ENCODE measurements at places on chromosomes 7 and 10.

DNA sequence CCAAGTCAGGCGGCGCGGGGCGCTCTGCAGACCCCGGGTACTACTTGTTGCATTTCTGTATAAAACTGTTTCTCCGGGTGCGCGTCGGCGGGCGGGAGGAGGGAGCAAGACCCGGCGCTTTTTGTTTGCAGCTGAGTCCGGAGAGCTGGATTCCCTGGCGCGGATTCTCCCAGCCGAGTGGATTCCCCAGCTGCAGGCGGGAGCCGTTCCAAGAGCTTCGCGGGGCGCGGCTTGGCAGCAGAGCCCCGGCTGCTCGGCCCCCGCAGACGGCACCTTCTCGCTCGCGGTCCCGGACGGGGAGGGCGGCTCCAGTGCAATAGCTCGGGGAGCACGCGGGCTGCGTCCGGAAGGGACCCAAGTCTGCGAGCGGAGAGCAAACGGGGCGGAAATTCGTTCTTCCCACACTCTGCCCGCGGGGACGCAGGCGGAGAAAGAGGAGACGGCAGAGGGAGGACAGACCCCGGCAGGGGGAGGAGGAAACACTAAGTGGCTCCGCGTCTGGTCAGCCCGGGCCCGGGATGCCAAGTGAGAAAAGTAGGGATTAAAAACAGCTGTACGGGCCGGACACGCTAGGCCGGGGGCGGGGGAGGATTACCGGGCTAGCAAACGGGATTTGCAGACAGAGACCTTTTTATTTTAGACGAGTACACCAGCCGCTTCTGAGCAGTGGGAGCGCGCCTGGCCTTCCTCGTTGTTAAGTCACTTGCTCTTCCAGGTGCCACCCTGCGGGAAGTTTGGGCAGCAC, at the start of gene TRIL:
TRIL (minus strand) TSS at position 96 of the 745 bp plus-strand sequence. CDS start 284 bp downstream, outside the sequence.
- no peak for DNase-seq

- no peak for DNase-seq
Measured at GRCh38 chr7:148121847-148122246, 468.7 kb upstream of the C7orf33 start.

GRCh38 chr7:141844256-141844655, 3.0 kb upstream of the PRSS37 start:
- no peak for DNase-seq

DNA sequence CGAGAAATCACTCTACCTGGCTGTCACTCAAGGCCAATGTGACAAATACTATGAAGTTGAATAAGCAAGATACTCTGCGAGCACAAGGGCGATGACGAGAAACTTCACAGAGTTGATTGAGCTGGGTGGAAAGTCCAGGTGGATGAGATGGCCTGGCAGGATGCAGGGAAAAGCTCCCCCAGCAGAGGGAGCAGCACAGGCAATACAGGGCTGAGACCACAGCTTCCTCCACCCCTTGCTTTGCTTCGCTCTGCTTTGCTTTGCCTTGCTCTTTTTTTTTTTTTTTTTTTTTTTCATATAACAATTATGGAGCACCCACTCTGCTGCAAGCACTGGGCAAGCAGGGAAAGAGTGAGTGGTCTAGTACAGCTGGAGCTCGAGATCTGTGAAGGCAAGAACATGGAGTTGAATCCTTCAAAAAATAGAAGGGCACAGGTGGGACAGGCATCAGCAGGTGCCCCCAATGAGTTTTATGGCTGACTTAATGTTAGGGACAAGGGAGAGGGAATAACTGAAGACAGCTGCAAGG, 88.3 kb downstream of the CABCOCO1 start:
- DNase-seq = peak; percentile 26

DNA sequence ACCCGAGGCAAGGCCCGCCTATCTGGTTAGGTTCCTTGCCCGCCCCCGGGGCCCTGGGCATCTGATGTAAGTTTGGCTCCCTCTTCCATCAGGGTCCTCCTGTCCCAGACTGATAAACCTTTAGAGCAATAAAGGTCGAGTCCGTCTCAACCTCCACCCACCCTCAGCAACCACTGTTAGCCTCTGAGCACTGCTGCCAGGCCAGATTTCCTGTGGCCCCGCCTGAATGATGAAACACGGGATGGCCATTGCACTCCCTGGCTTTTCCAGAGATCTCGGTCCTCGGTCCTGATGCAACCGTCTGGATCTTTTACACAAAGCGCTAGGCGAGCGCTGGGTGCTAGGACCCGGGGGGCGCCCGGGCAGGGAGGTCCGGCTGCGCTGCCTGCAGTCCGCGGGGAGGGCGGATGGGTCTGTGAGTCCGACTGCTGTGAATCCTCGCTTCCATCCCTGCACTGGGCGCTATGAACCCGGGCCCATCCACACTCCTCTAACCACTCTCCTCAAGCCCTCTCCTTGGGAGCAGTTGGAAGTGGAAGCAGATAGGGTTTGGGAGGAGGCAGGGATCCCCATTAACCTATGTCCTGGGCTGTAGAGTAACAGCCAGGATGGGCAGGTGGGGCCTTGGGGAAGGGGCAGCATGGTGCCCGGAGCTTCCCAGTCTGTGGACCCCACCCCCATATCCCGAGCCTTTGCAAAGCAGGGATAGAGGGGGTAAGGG, 875 bp upstream of the DDIT4 start:
- no peak for DNase-seq

DNA sequence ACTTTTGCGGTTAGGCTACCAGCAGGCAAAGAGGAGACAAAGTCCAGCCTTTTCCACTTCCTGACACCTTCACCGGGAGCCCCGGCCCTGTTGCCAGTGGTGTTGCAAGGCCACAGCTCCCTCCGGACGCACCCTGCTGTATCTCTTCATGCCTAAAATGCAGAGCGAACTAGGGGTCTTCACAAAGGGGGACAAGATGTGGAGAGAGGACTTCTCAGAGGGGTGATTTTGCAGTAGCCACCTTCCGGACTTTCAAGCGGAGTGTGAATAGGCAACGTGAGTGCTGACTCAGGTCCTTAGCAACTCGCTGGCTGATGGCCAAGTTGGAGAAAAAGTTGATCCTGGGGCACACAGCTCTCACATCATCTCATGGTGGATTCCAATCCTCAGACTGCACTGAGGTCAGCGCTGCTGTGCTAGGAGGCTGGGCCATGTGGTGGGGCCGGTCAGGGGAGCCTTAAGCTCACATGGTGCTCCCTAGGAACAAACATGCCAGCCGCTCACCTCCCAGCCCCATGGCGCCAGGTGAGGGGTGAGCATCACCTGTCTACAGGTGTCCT, 166.3 kb downstream of the LCOR start:
- DNase-seq = no peak

- no peak for DNase-seq
Measured at GRCh38 chr10:100347568-100348195, 649 bp downstream of the SCD start.

DNA sequence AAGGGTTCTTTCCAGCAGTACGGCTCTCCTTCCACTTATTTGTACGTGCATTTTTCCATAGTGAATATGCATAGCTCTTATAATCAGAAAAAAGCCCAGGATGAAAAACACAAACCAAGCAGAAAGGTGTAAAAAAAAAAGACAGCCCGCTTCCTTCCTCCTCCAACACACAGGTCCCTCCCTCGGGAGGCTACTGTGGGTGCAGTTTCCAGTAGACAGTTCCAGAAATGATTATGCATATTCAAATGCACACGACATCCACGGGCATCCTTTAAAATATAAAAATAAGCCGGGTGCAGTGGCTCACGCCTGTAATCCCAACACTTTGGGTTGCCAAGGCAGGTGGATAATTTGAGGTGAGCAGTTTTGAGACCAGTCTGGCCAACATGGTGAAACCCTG, 59.9 kb downstream of the TNRC18 start:
- DNase-seq = no peak

DNA sequence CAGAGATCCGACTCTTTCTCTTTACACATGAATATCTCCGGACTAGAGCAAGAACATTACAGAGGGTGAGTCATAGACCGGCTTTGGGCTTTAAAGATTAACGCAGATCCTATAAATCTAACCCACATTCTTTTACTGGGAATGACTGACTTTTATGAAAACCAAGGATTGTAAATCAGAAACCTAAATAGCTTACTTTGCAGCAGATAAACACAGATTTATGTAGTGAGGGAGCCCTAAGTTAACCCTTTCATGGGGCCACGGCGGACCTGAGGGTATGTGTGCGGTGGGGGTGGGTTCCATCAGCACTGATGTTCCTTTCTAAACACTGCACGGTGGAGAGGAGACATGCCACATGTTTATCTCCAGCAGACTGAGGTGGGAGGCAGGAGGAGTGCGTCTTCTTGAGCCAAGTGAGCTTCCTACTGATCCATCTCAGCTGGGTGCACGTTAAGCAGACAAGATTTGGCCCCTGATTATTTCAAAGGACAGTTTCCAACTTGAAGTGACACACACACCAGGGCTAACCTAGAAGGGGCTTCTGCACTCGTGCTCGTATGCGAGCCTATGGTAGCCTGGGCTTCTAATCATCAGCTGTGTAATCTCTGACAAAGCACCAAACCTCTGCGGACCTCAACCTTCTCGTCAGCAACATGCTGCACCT, 127.6 kb downstream of the WDR11 start:
- no peak for DNase-seq

All from T-helper 1 cell (primary cell).